Skeletal muscle tissue (tissue), 5 donors: ENCODE measurements at places on chromosomes 1 and 21. TPM values are rescaled to one million over a fixed set of nuclear protein-coding genes. Genes with fewer than 3 reads are reported as not detected.

The TFF3 gene
- 5.2 TPM for total RNA-seq

The TLCD4 gene
- 17.7 TPM for total RNA-seq

The COL6A2 gene
- total RNA-seq, result 459 TPM

The KRTAP19-1 gene
- total RNA-seq, result not detected

The KHDRBS1 gene
- 48.5 TPM for total RNA-seq

The RIMS3 gene
- 0.52 TPM for total RNA-seq

The MROH7 gene
- total RNA-seq, result 1.6 TPM
